ENCODE measurements at places on chromosomes 16 and 17. TPM values are rescaled to one million over a fixed set of nuclear protein-coding genes. Genes with fewer than 3 reads are reported as not detected.

Gene MT1H
- total RNA-seq = not detected

Gene MILR1
- 3.8 TPM for total RNA-seq

Gene NTN1
- 4.2 TPM for total RNA-seq

Gene KCNJ18
- total RNA-seq = not detected

- H3K36me3 ChIP-seq = no peaks in the 10 kb centered on the region
- no peaks in the 10 kb centered on the region for H3K4me1 ChIP-seq
- DNase-seq = no peak
- H3K27ac ChIP-seq = no peak overlapping the region
- no peak overlapping the region for H3K4me3 ChIP-seq
Measured at GRCh38 chr16:57270221-57271062, 14.0 kb downstream of the PLLP start.

- no peaks in the 10 kb centered on the region for H3K4me1 ChIP-seq
- DNase-seq = no peak
- no peak overlapping the region for H3K4me3 ChIP-seq
- no peak overlapping the region for H3K27ac ChIP-seq
- H3K36me3 ChIP-seq = no peaks in the 10 kb centered on the region
Measured at GRCh38 chr16:23868136-23868535, 32.4 kb downstream of the PRKCB start.

GRCh38 chr17:7839190-7839875 lies 5.3 kb downstream of the KDM6B start:
- H3K4me3 ChIP-seq = no peak overlapping the region
- H3K27me3 ChIP-seq = no peaks in the 10 kb centered on the region
- peaks cover 35% of the 10 kb centered on the region for H3K4me1 ChIP-seq
- no peaks in the 10 kb centered on the region for H3K36me3 ChIP-seq
- no peak for DNase-seq

GRCh38 chr17:69143151-69143550 lies 1.5 kb upstream of the ABCA6 start:
- no peak for DNase-seq
- no peak overlapping the region for H3K27ac ChIP-seq
- H3K27me3 ChIP-seq = no peaks in the 10 kb centered on the region
- no peaks in the 10 kb centered on the region for H3K4me1 ChIP-seq
- no peak overlapping the region for H3K4me3 ChIP-seq
- no peaks in the 10 kb centered on the region for H3K36me3 ChIP-seq

- no peaks in the 10 kb centered on the region for H3K36me3 ChIP-seq
- no peaks in the 10 kb centered on the region for H3K4me1 ChIP-seq
- DNase-seq = no peak
Measured at GRCh38 chr16:80670170-80670865, 129.5 kb downstream of the DYNLRB2 start.

DNA sequence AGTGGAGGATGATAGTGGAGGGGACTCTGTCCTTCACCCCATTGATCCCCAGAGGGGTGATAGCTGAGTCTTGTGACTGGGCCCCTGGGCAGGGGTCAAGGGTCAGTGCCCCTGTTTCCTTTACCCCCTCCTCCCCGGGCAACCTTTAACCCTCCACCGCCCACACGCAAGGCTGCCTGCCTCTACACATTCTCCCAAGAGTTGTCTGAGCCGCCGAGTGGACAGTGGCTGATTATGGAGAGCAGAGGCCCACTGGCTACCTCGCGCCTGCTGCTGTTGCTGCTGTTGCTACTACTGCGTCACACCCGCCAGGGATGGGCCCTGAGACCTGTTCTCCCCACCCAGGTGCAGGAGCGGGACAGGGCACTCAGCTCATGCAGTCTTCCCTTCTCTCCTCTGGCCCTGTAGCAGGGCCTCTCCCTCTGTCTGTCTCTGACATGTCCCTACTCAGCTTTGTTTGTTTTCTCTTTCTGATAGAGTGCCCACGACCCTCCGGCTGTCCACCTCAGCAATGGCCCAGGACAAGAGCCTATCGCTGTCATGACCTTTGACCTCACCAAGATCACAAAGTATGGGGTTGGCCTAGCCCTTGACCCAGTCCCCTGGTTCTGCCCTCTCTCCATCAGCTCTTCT lies at the start of gene SHBG:
Gene SHBG (plus strand): TSS at position 197 of the 633 bp plus-strand sequence. CDS start 38 bp downstream, at position 235.
- H3K4me1 ChIP-seq = peaks cover 20% of the 10 kb centered on the region
- no peak within 1 kb of the TSS for H3K27ac ChIP-seq
- H3K4me3 ChIP-seq = no peak within 1 kb of the TSS
- no peaks in the 10 kb centered on the region for H3K27me3 ChIP-seq
- H3K36me3 ChIP-seq = no peaks in the 10 kb centered on the region
- DNase-seq = no peak

Measured in HCT116 (cell line).